ENCODE measurements at places on chromosomes 16 and 17. TPM values are rescaled to one million over a fixed set of nuclear protein-coding genes. Genes with fewer than 3 reads are reported as not detected.

The UNC13D gene
- total RNA-seq: 20.2 TPM

DNA sequence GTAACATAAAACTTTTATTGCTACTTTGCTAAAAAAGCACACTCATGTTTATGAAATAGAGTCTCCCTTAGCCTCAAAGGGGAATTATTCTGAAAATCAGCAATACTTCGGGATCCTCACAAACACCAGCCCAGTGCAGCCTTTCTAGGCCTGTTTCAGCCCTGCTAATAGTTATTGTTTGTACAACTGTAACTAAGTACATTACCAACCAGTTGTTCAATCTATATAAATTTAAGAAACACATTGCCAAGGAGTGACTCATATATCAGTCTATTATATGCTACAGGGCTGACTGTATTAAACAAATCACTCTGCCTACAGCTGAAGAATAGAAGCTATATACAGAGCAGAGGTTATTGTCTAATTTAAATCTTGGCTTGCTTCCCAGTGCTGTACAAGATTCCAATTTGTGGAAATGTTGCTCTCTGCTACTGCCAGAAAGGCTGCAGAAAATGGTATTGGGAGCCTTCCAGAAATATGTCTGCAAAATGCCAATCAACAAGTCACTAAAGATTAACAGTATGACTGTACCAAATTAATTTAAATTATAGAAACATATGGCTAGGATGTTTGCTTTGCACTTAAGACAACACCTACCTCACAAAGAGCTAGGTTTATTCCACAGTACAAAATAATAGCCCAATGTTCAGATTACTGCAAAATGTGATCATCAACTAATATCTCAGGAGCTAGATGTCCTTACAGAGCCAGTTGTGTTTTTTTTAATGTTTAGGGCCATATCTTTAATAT, 49.7 kb downstream of the TOX3 start:
- DNase-seq: no peak

DNA sequence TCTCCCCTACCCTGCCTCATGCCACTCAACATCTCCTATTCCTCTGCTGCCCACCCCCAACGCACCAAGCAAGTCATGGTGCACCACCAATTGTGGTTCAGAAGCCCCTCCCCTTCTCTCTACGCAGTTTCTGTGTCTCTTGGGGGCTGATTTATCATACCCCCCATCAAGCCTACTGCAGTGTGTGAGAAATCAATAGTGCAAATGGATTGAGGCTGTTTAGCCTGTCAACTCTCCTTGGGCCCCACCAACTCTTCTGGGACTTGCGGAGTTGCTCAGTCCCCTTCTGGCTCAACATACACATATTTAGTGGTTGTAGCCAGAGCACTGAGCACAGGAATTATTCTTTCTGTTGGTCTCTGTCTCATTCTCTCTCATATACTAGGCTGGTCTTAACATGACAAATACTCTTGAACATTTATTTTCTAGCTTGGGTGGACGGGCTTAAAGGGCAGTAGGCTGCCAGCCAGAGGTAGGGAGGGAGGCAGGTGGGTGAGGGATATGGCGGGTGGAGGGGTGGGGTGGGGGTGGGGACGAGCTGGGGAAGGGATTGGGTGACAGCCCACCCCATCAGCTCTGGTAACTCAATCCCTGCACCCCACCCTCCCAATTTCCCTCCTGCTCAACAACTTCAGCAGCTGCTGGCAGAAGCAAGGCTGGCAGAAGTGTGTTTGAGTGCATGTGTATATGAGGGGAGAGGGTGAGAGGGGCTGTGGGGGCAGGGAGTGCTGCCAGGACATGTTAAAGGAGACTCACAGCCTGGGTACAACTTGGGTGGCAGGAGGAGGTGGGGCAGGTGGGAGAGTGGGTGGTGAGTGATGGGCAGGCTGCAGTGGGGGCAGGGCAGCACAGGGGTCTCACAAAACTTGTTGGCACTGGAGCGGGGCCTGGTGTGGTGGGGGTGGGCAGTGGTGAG, 4.9 kb downstream of the RARA start:
- DNase-seq: no peak

- DNase-seq: no peak
Measured at GRCh38 chr17:9767432-9767991, 23.9 kb downstream of the DHRS7C start.

Data from HCT116 (cell line).